Stimulated activated CD4-positive, alpha-beta T cell treated with anti-CD3 and anti-CD28 coated beads, Interleukin-1b, Interleukin-23, amount 100 ng/mL, for 24 hours (primary cell): ENCODE measurements at places on chromosomes 2 and 18.

GRCh38 chr18:64026350-64026749, 56.5 kb downstream of the SERPINB8 start:
- DNase-seq, result no peak

DNA sequence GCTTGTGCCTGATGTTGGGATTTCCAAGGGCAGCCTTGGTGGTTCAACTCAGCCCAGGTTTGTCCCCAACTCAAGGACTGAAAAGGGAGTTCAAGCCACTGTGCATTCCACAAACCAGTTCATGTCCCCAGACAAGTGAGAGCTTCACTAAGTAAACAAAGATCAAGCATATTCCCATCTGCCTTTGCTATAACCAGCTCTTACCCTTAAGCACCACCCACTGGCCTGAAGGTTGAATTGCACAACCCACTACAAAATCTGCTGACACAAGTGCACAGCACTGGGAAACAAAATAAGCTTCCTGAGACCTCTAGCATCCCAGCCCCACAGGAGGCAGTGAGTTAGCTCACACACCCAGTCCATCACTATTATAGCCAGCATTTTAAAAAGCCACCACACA, 516.7 kb downstream of the NR4A2 start:
- DNase-seq, result no peak

DNA sequence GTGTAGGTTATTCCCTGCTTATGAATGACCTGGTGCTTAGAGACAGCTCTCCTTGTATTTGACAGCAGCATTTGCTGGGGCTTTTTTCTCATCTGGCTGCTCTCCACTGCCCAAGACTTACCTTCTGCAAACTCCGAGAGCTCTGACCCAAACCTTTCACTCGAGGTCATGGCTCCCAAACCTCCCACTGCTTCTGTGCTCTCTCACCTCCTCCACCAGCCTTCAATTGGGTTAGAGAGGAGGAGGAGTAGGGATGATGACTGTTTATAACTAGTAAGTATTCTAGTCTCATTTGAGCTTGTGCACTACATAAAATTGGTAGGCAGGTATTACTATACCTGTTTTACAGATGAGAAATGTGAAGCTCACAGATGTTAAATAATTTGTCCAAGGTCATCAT, 40.1 kb downstream of the LIMS1 start:
- DNase-seq, result no peak

GRCh38 chr2:143163499-143163898, 34.3 kb downstream of the ARHGAP15 start:
- DNase-seq, result no peak

- no peak for DNase-seq
Observed at GRCh38 chr18:55245211-55245614, 286.0 kb upstream of the CCDC68 start.

DNA sequence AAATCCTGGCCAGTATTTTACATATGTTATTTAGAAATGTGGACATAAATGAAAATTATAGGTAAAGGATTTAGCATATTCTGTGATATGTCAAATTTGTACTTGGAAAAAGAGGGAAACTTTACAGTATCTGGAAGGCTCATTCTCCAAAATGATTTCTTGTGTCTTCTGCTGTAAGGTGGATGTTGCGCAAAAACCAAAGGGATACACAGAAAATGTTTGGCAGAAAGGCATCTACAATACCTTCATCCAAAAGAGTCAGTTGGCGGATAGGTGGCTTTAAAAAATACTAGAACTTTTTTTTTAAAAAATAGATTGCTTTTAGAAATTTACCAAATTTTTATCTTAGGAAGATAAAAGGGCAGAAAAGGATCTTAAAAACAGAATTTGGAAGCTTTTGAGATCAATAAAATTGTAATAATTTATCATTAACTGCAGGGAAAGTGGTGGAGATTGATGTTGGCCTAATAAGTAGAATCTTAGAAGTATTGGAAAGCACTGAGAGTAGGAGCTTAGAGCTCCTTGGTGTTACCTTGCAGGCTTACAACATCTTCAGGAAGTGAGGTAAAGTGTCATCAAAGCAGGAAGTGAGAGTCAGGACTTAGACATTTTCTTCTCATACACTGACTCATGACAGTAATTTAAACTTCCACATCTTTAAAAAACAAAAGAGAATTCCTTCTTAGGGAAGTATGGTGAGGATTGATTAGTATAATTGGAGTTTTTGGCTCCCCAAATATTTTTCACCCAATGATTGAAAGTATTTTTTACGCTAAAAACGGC, 2.1 kb downstream of the NABP1 start:
- no peak for DNase-seq

GRCh38 chr2:133264989-133265401, 303.3 kb downstream of the NCKAP5 start:
- no peak for DNase-seq

- DNase-seq, result no peak
Observed at GRCh38 chr2:101991721-101992145, at the start of gene IL1R2. TSS of gene IL1R2 (plus strand) at chr2:101991960. CDS start at chr2:102008576, 16,616 bp downstream.

DNA sequence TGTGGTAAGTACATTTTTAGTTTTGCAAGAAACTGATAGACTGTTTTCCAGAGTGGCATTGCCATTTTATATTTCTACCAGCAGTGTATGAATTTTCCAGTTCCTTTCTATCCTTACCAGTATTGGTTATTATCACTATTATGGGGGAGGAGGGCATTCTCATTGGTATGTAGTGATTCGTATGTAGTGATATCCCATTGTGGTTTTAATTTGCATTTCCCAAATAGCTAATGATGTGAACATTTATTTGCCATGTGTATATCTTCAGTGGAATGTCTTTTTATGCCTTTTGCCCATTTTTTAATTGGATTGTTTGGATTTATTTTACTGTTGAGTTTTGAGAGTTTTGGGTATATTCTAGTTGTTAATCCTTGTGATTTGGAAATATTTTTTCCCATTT, 16.9 kb downstream of the EIF5B start:
- DNase-seq, result no peak

DNA sequence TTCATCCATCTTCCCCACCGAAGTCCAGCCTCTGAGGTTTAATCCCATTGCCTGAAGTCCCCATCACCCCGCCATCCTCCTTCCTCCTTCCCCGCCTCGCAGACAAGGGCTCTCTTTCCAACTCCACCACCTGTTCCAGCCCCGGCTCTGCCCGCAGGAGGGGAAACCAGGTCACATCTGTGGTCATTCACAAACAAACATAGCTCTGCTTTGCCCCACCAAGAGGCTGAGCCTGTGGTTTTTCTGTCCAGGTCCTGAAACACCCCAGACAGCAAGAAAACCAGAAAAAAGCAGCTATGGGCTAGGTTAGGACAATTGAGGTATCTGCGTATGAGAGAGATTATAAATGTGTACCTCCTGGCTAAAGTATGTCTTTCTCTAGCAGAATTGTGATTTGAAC, 144.7 kb downstream of the GLI2 start:
- DNase-seq, result no peak

GRCh38 chr2:28049416-28049815, 158.9 kb downstream of the BABAM2 start:
- DNase-seq, result no peak

GRCh38 chr2:174666845-174667244, 69.2 kb upstream of the WIPF1 start:
- DNase-seq, result no peak

DNA sequence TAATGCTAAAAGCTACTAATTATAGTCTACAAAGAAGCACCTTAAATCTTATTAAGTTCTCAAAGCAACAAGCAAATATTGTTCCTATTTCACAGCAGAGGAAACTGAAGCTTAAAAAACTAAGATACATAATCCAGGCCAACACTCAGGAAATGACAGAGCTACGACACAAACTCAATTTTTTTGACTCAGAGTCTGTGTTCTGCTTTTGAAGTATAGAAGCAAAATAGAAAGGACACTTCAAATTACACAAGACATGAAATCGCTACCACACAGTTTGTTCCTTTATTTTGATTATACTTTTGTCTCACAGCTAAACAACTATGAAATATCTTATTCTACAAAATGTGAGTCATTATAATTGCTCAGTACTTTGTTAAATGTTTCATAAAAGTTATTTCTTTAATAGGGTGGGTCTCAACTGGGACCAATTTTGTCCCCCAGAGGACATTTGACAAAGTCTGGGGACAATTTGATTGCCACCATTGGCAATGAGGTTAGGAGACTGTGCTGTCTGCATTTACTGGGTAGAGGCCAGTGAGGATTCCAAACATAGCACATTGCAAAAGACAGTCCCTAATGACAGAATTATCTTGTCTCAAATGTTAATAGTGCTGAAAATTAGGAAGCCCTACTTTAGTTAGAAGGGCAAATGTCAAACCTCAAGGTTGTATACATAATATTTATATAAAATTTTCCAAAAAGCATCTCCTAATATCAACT, 101.5 kb upstream of the GRB14 start:
- DNase-seq, result no peak
